PC-9 (cell line): ENCODE measurements at places on chromosomes 1 and 21. TPM values are rescaled to one million over a fixed set of nuclear protein-coding genes. Genes with fewer than 3 reads are reported as not detected.

DNA sequence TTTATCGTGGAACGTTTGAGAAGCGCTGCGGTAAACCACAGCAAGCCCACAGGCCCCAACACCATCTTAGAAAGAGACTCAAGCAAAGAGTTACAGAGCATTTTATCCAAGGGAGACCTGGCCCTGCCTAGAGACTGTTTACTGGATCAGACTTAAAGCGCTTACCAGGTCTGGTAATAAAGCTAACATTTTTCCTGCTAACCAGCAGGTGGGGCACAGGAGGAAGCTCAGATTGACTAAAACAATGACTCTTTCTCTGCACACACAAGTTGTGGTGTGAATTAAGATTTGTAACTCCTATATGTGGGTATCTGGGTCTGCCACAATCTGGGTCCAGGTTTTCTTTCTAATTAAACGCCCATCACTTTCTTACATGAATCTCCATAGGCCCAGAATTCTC lies 136.5 kb upstream of the ETS2 start:
- DNase-seq: no peak
- H3K4me1 ChIP-seq: no peaks in the 10 kb centered on the region
- H3K27me3 ChIP-seq: peaks cover 64% of the 10 kb centered on the region
- H3K36me3 ChIP-seq: no peaks in the 10 kb centered on the region

GRCh38 chr1:115041654-115042053 lies 12.0 kb downstream of the TSHB start:
- H3K4me3 ChIP-seq: no peak overlapping the region
- H3K27me3 ChIP-seq: no peaks in the 10 kb centered on the region
- 0 out of 2 replicates have a peak, but pooled peaks cover 10% of the 10 kb centered on the region for H3K36me3 ChIP-seq
- H3K4me1 ChIP-seq: no peaks in the 10 kb centered on the region

Gene RSPH1
- total RNA-seq: 4.3 and 8.0 TPM in 2 replicates

- no peaks in the 10 kb centered on the region for H3K4me1 ChIP-seq
- H3K27ac ChIP-seq: no peak overlapping the region
- no peak for DNase-seq
- H3K36me3 ChIP-seq: no peaks in the 10 kb centered on the region; the same call in 1 of the 2 replicates
These were observed 17.5 kb downstream of the LRRC71 start for GRCh38 chr1:156937883-156938282.

Gene KCNJ9
- total RNA-seq: not detected in 2 replicates

Gene HSPB7
- not detected in 2 replicates for total RNA-seq

GRCh38 chr1:235098991-235099390 lies 29.6 kb downstream of the TOMM20 start:
- no peak for DNase-seq
- H3K36me3 ChIP-seq: no peaks in the 10 kb centered on the region
- no peak overlapping the region for H3K27ac ChIP-seq
- no peaks in the 10 kb centered on the region for H3K27me3 ChIP-seq
- no peak overlapping the region for H3K4me3 ChIP-seq
- no peaks in the 10 kb centered on the region for H3K4me1 ChIP-seq

Gene MCOLN2
- total RNA-seq: 0.23 TPM in 1 of 2 replicates, not detected in the other

DNA sequence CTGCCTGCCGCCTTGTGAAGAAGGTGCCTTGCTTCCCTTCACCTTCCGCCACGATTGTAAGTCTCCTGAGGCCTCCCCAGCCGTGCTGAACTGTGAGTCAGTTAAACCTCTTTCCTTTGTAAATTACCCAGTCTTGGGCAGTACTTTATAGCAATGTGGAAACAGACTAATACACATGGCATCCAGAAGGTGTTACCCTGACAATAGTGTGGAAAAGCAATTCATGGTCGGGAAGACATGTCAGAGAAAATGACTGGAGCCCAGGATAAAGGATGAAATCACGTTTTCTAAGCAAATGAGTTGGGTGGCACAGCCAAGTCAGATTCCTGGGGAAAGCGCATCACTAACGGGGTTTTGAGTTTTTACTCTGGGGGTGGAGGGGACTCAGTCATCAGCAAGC lies 76.4 kb downstream of the HLCS start:
- no peak overlapping the region for H3K27ac ChIP-seq
- no peak overlapping the region for H3K4me3 ChIP-seq
- no peak for DNase-seq
- no peaks in the 10 kb centered on the region for H3K4me1 ChIP-seq

- H3K27me3 ChIP-seq: no peaks in the 10 kb centered on the region
- H3K36me3 ChIP-seq: no peaks in the 10 kb centered on the region
- H3K27ac ChIP-seq: no peak overlapping the region
- H3K4me1 ChIP-seq: no peaks in the 10 kb centered on the region
These were observed 4.2 kb downstream of the HTR6 start for GRCh38 chr1:19668888-19669287.

DNA sequence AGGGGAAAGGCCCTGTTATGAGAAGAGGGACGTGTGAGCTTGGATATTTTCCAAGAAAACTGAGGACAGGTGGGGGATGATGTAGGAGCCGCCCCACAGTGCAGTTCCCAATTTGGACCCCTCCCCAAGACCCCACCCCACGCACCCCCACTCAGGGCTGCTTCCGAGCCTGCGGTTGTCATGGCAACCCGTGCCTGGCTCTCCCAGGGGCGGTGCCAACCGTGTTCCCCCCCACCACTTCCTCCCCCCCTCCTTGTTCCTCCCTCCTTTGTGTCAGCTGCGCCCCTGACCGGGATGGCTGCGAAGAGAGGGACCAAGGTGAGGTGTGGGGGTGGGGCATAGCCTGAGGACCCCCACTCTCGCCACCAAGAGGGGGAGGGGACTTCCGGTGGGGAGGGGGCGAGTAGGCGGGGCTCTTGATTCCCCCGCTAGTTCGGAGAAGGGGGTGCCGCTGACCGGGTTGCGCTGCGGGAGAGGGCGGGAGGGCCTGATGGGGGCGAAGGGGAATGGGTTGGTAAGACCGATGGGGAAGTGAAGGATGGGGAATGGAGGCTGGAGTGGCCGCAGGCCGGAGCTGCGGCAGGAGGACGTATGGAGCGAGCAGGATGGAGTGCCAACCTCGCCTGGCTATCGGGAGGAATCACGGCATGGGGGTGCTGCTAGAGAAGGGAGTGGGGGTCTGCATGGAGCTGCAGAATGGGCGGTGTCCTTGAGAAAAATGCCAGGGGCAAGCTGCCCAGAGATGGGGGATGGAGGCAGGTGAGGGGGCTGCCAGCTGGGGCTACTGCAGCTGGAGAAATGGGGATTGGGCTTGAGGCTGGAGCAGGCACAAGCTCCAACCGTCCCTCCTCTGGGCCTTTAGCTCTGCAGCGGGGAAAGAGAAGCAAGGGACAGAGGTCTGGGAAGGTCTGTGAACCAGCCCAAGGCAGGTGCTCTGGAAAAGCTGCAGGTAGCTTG lies 953 bp downstream of the TRIM46 start:
- no peaks in the 10 kb centered on the region for H3K27me3 ChIP-seq
- peaks cover 32% of the 10 kb centered on the region for H3K4me1 ChIP-seq
- no peak for DNase-seq
- H3K4me3 ChIP-seq: peak overlapping the region; percentile 89; the same call in 1 of the 2 replicates
- no peak overlapping the region for H3K27ac ChIP-seq
- no peaks in the 10 kb centered on the region; the same call in 1 of the 2 replicates for H3K36me3 ChIP-seq

Gene KRTAP12-1
- not detected in 2 replicates for total RNA-seq

- DNase-seq: no peak
- H3K4me3 ChIP-seq: no peak overlapping the region
- H3K4me1 ChIP-seq: no peaks in the 10 kb centered on the region
- H3K36me3 ChIP-seq: no peaks in the 10 kb centered on the region
These were observed 23.6 kb downstream of the ERO1B start for GRCh38 chr1:236258114-236258622.

- H3K4me3 ChIP-seq: no peak overlapping the region
- no peaks in the 10 kb centered on the region for H3K36me3 ChIP-seq
- no peaks in the 10 kb centered on the region for H3K4me1 ChIP-seq
- no peak overlapping the region for H3K27ac ChIP-seq
These were observed 58.9 kb downstream of the FBXO2 start for GRCh38 chr1:11595285-11595684.

GRCh38 chr1:226327761-226328162 lies 18.8 kb upstream of the LIN9 start:
- H3K27me3 ChIP-seq: no peaks in the 10 kb centered on the region
- peaks cover 27% of the 10 kb centered on the region for H3K4me1 ChIP-seq
- no peaks in the 10 kb centered on the region for H3K36me3 ChIP-seq
- DNase-seq: no peak
- no peak overlapping the region for H3K4me3 ChIP-seq

GRCh38 chr1:18908911-18909771 lies 6.8 kb upstream of the ALDH4A1 start:
- no peak overlapping the region for H3K4me3 ChIP-seq
- no peak overlapping the region for H3K27ac ChIP-seq
- H3K27me3 ChIP-seq: no peaks in the 10 kb centered on the region
- no peaks in the 10 kb centered on the region for H3K36me3 ChIP-seq
- no peak for DNase-seq

Gene ZBTB40
- 13.7 and 21.4 TPM in 2 replicates for total RNA-seq

DNA sequence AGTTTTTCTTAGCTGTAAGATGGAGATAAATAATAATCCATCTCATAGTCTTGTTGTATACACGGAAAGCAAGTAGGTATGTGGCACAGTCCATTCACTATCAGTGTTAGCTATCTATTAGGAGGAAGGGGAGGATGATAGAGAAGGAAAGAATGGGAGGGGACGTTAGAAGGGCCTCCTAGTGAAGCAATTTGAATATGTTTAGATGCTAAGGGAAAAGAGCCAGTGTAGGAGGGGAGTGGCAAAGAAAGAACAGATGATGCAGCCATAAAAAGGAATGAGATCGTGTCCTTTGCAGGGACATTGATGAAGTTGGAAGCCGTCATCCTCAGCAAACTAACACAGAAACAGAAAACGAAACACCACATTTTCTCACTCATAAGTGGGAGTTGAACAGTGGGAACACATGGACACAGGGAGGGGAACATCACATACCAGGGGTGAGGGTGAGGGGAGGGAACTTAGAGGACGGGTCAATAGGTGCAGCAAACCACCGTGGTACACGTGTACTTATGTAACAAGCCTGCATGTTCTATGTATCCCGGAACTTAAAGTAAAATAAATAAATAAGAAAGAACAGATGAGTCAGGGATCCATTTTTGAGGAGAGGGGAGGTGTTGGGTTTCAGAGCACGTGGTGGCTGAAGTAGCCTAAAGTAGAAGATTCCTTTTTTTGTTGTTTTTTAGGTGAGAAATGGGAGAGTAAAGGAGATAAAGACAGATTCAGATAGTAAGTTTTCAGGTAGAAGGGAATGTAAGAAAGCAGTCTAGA lies 124.1 kb downstream of the POU2F1 start:
- DNase-seq: no peak
- H3K27me3 ChIP-seq: no peaks in the 10 kb centered on the region
- H3K4me1 ChIP-seq: no peaks in the 10 kb centered on the region
- no peak overlapping the region for H3K4me3 ChIP-seq

Gene FNDC5
- not detected in 2 replicates for total RNA-seq

GRCh38 chr1:18230840-18231239 lies 123.2 kb downstream of the IGSF21 start:
- no peaks in the 10 kb centered on the region for H3K36me3 ChIP-seq
- no peak overlapping the region for H3K27ac ChIP-seq
- peaks cover 12% of the 10 kb centered on the region for H3K27me3 ChIP-seq
- no peak overlapping the region for H3K4me3 ChIP-seq
- H3K4me1 ChIP-seq: no peaks in the 10 kb centered on the region

GRCh38 chr1:19219451-19219850 lies 9.4 kb upstream of the UBR4 start:
- H3K27me3 ChIP-seq: no peaks in the 10 kb centered on the region
- DNase-seq: no peak
- H3K4me3 ChIP-seq: no peak overlapping the region
- H3K27ac ChIP-seq: no peak overlapping the region
- no peaks in the 10 kb centered on the region for H3K4me1 ChIP-seq

Gene RORC
- 0.35 and 0.70 TPM in 2 replicates for total RNA-seq

GRCh38 chr1:239823852-239824251 lies 267.8 kb upstream of the FMN2 start:
- no peak for DNase-seq
- no peak overlapping the region for H3K27ac ChIP-seq
- H3K27me3 ChIP-seq: no peaks in the 10 kb centered on the region
- H3K36me3 ChIP-seq: no peaks in the 10 kb centered on the region
- no peak overlapping the region for H3K4me3 ChIP-seq

GRCh38 chr1:205783433-205783795 lies 8.1 kb upstream of the RAB29 start:
- H3K4me1 ChIP-seq: no peaks in the 10 kb centered on the region
- H3K27ac ChIP-seq: no peak overlapping the region
- no peaks in the 10 kb centered on the region for H3K27me3 ChIP-seq
- H3K36me3 ChIP-seq: no peaks in the 10 kb centered on the region
- H3K4me3 ChIP-seq: no peak overlapping the region

GRCh38 chr1:221648201-221648600 lies 93.7 kb downstream of the DUSP10 start:
- no peaks in the 10 kb centered on the region for H3K27me3 ChIP-seq
- H3K4me1 ChIP-seq: no peaks in the 10 kb centered on the region
- no peak overlapping the region for H3K27ac ChIP-seq
- DNase-seq: no peak
- no peaks in the 10 kb centered on the region for H3K36me3 ChIP-seq

- no peaks in the 10 kb centered on the region for H3K27me3 ChIP-seq
- DNase-seq: peak; percentile 15
- H3K4me3 ChIP-seq: no peak overlapping the region
- peak overlapping the region; percentile 54 for H3K27ac ChIP-seq
- peaks cover 41% of the 10 kb centered on the region for H3K4me1 ChIP-seq
These were observed 15.9 kb upstream of the CD58 start for GRCh38 chr1:116586741-116587143.

- no peaks in the 10 kb centered on the region for H3K36me3 ChIP-seq
- H3K4me1 ChIP-seq: peaks cover 6% of the 10 kb centered on the region; the same call in 1 of the 2 replicates
- H3K4me3 ChIP-seq: no peak overlapping the region
- DNase-seq: no peak
- H3K27ac ChIP-seq: no peak overlapping the region
These were observed 8.5 kb downstream of the CHD5 start for GRCh38 chr1:6171548-6172124.

DNA sequence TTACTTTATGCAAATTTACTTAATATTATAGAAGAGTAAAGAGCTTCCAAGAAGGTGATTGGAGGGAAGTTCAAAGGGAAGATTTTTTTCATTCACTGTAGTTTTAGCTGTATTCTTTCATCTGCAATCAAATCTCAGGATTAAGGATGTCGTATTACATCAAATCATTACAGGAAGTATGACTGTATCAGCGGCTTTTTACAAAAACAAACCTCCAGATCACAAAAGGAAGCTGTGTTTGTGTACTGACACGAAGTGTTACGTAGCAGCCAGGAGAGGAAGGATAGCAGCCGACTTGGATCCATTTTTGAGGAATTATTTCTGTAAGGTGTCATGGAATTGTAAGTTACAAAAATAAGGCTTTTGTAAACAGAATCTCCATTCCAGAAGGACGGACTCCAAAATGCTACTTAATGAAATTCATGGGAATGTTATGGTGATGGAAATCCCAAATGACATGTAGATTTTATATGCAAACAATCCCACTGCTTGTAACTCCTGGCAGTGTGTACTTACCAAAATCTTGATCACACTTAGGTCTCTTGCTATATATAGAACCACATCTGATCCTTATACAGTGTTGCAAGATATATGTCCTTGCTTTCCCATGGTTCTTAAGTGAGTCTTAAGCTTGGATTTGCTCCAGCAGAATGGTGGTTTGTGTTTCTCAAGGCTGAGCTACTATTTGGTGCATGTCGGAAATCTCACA lies 49.8 kb downstream of the KCNJ15 start:
- no peaks in the 10 kb centered on the region for H3K4me1 ChIP-seq
- H3K27ac ChIP-seq: no peak overlapping the region
- no peak overlapping the region for H3K4me3 ChIP-seq
- peaks cover 15% of the 10 kb centered on the region; the same call in 1 of the 2 replicates for H3K27me3 ChIP-seq
- DNase-seq: no peak

- peaks cover 3% of the 10 kb centered on the region for H3K27me3 ChIP-seq
- H3K4me1 ChIP-seq: no peaks in the 10 kb centered on the region
- H3K36me3 ChIP-seq: no peaks in the 10 kb centered on the region
- H3K27ac ChIP-seq: no peak overlapping the region
- no peak overlapping the region for H3K4me3 ChIP-seq
- DNase-seq: peak; percentile 56
These were observed 46.1 kb upstream of the BACE2 start for GRCh38 chr21:41121785-41122415.

Gene CD1E
- total RNA-seq: not detected in 2 replicates

Gene ZYG11A
- 9.7 and 11.5 TPM in 2 replicates for total RNA-seq

Gene KCNC4
- 8.6 and 9.4 TPM in 2 replicates for total RNA-seq

Gene CD84
- total RNA-seq: not detected in 2 replicates
